ENCODE measurements at places on chromosomes 11 and 22.
A peak's percentile ranks its signal among the peaks of the same experiment; 100 is the strongest.

- DNase-seq, result no peak
Observed at GRCh38 chr11:76781807-76782530, 1.2 kb upstream of the TSKU start.

DNA sequence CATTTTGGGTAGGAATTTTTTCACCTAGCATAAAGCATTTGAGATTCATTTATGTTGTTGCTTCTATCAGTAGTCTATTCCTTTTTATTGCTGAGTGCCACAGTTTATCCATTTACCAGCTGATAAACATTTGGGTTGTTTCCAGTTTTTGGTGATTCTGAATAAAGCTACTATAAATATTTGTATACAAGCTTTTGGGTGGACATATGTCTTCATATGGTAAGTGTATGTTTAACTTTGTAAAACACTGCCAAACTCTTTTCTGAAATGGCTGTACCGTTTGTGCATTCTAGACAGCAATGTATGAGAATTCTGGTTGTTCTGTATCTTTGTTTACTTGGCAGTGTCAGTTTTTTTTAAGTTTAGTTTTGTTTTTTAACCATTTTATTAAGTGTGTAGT is 16.9 kb downstream of the USP47 start:
- no peak for DNase-seq

GRCh38 chr22:26323013-26323412 is 106.0 kb upstream of the ASPHD2 start:
- no peak for DNase-seq

DNA sequence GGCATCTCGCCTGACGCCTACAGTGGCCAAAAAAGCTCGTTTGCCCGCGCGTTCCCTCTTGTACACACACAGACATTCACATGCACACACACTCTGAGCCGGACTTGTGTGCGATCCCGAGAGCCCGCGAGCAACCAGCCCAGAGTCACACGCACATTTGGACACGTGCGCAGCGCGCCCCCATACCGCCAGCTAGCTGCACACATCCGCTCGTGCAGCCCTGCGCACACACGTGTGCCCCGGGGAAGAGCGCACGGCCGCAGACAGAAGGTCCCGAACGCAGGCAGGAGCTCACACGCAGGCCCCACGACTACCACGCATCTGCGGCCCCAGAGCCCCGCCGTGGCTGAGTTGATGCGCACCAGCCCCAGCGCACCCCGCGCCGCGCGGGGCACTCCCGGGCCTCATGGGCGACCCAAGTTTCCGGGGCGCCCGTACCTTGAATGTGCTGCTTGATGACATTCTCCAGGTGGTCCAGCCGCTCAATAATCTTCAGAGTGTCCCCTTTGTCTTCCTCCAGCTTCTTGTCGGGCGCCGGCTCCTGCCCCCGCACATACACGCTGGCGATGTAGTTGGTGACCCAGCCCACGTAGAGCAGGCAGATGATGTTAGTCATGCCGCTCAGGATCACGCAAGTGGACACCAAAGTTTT is 758 bp downstream of the GALNT18 start:
- peak; percentile 46 for DNase-seq

DNA sequence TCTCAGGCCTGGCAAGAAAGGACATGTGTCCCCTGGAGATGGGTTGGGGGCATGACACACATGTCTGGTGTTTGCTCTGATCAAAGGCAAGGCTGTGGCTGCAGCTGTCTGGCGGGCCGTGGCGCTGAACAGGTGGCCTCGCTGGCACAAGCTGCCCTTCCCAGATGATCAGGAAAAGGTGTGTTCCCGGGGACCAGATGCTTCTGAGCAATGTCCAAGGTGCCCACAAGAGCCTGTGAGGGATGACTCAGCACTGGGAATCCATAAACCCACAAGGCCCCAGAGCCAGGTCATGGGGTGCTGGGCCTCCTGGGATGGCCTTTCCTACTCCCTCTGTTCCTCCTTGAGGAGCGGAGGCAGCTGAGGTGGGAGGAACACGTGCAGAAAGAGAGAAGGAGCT is 9.7 kb upstream of the LRP5 start:
- DNase-seq, result no peak

GRCh38 chr11:2704896-2705606 is 5.3 kb upstream of the KCNQ1OT1 start:
- DNase-seq, result no peak

- no peak for DNase-seq
Observed at GRCh38 chr22:47848184-47848920, 1085.9 kb downstream of the TBC1D22A start.

DNA sequence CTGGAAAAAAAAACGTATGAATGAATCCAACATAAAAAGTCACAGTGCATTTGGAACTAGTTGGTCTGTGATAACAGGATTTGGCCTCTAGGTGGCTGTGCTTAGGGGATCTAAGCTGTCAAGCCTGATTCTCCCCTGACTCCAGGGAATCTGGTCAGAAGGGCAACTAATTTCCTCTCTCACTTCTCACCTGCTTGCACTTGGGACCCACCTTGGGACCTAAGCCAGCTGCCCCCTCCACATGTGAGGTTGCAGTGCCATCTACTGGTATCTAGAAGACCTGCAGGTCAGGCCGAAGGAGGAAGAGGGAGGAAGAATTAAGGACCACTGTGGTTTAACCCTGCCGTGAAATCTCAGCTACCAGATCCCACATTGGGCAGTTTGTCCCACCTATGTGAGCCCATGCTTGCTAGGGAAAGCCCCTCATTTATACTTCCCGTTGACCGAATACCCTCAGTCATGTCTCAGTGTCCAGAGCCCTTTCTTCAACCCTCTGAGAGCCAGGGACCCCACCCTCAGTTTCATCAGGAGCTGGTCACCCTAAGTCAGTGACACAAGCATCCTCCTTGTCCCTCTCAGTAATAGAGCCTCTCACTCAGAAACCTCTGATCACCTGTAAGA is 33.2 kb upstream of the CAVIN3 start:
- no peak for DNase-seq

- DNase-seq, result no peak
Observed at GRCh38 chr11:85539740-85540139, 87.4 kb downstream of the DLG2 start.

- DNase-seq, result no peak
Observed at GRCh38 chr11:26329206-26329605, 2.7 kb upstream of the ANO3 start.

- DNase-seq, result no peak
Observed at GRCh38 chr11:105891685-105892084, 130.4 kb downstream of the MSANTD4 start.

GRCh38 chr22:44981857-44982256 is 27.9 kb downstream of the PHF21B start:
- DNase-seq, result no peak

GRCh38 chr11:46118702-46119351 is 2.4 kb downstream of the PHF21A start:
- no peak for DNase-seq

- DNase-seq, result no peak
Observed at GRCh38 chr11:75135021-75135650, 15.8 kb upstream of the SLCO2B1 start.

DNA sequence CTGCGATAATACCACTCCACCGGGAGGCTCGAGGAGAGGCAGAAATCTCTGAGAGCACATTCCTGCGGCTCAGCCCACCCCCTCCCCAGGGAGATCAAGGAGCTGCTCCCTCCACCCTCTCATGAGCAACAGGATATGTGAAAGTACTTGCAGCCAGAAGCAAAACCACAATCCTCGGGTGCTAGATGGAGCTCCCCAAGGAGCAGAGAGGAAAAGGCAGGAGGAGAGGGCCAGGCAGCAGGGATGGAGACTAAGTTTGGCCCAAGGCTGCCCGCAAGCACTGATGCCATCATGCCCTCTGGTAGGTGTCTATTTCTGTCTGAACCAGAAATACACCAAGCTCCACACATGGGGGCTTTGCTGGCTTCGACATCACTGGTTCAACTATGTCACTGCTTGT is 22.3 kb downstream of the VPS37C start:
- no peak for DNase-seq

DNA sequence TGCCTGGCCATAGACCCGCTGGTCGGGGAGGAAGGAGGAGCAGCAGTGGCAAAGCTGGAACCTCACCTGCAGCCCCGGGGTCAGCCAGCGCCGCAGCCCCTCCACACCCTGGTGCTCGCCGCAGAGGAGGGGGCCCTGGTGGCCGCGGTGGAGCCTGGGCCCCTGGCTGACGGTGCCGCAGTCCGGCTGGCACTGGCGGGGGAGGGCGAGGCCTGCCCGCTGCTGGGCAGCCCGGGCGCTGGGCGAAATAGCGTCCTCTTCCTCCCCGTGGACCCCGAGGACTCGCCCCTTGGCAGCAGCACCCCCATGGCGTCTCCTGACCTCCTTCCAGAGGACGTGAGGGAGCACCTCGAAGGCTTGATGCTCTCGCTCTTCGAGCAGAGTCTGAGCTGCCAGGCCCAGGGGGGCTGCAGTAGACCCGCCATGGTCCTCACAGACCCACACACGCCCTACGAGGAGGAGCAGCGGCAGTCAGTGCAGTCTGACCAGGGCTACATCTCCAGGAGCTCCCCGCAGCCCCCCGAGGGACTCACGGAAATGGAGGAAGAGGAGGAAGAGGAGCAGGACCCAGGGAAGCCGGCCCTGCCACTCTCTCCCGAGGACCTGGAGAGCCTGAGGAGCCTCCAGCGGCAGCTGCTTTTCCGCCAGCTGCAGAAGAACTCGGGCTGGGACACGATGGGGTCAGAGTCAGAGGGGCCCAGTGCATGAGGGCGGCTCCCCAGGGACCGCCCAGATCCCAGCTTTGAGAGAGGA is 11.9 kb downstream of the TMEM121B start:
- no peak for DNase-seq

DNA sequence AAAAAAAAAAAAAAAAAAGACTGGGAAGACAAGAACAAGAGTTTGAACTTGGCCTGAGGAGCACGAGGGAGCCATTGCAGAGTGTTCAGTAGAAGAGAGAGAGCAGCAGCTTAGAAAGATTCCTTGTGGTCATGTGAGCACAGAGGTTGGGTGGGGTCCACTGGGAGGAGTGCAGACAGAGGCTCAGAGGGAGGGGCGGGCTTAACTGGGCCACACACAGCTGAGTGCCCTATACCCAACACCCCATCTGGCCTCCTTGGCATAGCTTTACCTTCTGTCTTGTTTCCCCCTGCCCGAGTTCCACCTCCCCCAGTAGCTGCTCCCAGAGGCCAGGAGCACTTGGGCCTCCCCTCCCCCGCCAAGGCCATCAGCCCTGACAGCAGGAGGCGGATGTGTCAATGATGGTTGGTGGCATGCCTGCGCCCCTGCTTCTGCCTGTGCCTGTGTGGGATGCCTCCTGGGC is 12.1 kb downstream of the C11orf86 start:
- DNase-seq, result no peak

DNA sequence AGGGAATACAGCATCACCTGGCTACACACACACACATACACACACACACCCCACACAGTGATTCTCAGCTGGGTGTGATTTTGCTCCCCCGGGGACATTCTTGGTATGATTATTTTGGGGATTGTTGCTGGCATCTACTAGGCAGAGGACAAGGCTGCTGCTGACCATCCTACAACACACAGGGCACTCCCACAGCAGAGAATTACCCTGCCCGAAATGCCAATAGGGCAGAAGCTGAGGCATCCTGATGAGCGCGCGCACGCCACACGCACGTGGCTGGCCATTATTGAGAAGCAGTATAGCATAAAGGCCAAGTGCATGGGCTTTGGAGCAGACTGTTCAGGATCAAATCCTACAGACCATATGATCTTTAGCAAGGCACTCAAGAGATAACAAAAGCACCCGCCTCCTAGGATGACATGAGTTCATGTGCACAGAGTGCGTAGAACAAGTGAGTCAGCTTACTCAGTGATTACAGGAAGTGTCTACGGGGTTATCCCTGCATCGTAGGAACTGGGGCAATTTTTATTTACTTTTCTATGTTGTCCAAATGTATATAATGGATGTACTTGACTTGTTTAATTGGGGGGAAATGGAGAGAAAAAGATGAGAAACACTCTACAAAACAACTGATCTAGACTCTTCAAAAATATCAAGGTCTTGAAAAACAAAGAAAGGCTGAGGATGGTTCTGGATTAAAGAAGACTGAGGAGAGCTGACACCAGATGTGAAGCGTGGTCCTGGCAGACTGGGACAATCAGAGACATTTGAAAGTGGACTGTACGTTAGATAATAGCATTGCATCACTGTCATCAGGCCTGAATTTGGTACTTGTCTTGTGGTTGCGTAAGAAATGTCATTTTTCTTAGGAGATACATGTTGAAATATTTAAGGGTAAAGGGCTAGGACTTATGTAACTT is 7.2 kb upstream of the EHD1 start:
- DNase-seq, result no peak

DNA sequence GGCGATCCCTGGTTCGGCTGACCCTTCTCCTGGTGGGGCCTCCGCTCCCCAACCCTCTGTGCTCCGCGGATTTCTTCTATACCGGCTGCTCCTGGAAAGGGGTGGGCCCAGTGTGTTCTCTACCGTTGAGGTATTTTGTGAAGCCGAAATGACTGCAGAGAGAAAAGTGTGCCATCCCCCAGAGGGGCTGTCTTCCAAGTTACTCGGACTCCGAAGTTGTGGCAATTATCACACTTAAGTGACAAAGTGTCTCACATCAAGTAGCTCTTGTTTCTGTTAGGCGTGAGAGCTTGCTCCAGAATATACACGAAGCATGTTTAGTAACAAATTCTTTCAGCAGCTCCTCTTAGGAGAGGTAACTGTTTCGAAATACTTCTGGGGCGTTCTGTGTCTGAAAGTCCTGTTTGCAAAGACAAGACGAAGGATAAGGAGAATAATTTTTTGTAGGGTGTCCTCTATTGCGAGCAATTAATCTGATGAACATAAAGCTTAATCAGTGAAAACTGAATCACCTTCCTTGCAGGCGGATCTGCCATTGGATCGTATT is 434 bp downstream of the XPNPEP3 start:
- DNase-seq, result no peak

DNA sequence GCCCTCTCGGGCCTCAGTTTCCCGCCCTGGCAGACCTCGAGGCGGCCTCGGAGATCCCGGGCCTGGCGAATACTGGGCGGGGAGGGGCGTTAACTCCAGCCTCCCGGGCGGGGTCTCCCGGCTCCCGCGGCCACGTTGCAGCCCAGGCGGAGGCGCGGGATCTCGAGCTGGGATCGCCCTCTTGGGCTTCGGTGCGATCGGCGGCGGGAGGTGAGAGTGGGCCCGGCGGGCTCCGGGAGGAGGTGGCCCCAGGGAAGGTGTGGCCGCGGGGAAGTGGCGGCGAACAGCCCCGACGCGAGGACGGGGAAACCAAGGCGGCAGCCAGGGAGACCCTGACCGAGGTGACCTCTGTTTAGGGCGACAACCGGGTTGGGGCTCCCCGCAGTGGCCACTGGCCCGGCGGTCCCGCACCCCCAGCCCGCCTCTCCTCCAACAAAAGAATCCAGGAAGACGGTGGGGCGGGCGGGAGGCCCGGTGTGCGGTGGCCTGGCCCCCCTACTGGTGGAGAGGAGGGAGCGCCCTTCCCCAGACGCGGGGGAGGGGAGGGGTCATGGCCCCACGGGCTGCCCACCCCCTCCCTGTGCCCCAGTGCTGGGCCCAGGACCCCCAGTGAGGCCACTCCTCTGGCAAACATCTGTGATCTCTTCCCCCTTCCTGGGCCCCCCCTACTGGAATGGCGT is at the start of gene PHETA2:
TSS of gene PHETA2 (plus strand) at position 117 of the 680 bp plus-strand sequence. CDS start 3,046 bp downstream, outside the sequence.
- DNase-seq, result no peak

GRCh38 chr11:10720881-10721376 is 27.4 kb upstream of the IRAG1 start:
- DNase-seq, result no peak
